ENCODE measurements at places on chromosomes 6 and 20.

DNA sequence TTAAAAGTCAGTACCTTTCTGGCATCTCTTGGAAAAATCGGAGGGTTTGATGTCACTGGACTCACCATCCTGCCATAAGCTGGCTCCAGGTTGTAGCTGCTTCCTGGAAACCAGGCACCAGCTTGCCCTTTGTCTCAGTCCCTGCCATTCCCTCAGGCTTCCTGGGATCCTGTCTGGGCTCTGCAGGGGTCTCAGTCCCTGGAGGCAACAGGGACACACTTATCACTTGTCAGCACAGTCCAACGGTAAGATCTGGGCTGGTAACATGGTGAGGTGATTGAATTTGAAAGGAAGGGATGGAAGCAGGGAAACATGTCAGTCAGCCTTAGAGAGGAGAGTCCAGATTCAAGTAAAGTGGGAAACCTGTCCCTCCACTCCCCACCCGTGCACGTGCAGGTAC, 147.6 kb upstream of the ECI2 start:
- no peak for DNase-seq

- DNase-seq: no peak
Observed at GRCh38 chr20:49762940-49763766, 49.5 kb upstream of the B4GALT5 start.

- DNase-seq: no peak
Observed at GRCh38 chr6:9690388-9690787, 724.5 kb downstream of the TFAP2A start.

DNA sequence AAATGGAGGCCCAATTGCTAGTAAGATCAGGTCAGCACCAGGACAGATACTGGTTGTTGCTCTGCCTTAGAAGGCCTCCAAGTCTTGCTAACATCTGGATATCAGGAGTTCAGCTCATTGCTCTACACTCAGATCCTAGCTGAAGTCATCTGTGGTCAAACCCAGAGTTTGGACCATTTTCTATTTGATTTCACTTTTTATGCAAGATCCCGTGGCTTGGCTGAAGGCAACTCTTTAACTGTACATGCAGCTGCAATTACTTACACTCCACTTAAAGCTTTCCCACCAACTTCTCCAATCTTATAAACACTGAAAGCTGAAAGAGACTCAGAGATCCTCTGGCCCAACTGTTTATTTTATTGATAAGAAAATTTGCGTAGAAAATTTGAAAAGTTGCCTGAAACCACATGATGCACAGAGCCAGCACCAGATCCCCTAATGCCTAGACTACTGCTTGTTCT, 2.7 kb downstream of the SLC17A2 start:
- DNase-seq: no peak

DNA sequence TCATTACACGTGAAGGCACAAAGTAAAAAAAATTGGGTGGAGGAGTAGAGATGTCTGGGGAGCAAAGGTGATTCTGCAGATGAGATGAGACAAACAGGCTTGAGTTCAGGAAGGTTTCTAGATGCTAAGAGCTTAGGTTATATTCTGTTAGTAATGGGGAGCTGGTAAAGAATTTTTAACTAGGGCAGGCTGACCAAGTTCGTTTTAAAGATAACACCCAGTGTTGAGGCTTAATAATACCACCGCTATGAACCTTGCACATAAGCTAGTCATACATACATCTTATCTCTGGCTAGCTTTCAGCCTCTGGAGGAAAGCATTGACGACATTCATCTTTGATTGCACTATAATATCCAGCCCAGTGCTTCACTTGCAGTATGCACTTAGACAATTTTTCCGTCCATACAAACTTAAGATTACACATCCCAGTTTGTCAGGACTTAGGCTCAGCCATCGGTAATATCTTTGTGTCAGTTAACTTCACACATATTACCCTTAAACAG, 12.1 kb downstream of the NHSL1 start:
- DNase-seq: no peak

DNA sequence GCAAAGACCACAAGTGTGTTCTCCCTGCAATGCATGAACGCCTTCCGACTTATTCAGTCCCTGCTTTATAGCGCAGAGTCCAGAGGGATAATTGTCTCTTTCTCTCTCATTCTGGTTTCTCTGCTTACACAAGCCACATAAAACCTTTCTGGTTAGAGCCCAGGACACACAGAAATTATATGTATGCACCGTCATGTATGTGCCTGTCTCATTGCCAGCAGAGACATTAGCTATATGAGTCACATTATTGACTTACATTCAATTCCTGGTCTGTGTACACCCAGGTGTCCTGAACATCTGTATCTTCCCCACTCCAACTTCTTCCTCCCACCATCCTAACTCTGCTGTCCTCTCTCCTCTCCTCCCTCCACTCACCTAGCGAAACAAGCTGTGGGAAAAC, 44.0 kb downstream of the LRFN2 start:
- DNase-seq: no peak

DNA sequence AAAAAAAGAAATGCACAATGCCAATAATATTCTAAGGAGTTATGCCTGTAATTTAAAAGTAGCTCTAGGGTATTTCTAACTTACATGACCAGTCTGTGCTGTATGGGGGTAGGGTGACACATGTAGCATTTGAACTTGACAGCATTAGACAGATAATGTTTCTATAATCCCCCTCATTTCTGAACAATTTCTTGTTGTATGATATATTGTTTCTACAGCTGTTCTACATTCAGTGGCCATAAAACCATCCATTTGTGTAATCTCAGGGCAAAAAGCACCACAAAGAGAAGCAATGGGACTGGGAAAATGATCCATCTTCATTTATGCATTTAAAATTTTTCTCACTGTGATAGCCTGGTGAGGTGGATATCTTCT, 767.8 kb downstream of the TFAP2A start:
- DNase-seq: no peak
